ENCODE measurements at places on chromosomes 7 and 10.

DNA sequence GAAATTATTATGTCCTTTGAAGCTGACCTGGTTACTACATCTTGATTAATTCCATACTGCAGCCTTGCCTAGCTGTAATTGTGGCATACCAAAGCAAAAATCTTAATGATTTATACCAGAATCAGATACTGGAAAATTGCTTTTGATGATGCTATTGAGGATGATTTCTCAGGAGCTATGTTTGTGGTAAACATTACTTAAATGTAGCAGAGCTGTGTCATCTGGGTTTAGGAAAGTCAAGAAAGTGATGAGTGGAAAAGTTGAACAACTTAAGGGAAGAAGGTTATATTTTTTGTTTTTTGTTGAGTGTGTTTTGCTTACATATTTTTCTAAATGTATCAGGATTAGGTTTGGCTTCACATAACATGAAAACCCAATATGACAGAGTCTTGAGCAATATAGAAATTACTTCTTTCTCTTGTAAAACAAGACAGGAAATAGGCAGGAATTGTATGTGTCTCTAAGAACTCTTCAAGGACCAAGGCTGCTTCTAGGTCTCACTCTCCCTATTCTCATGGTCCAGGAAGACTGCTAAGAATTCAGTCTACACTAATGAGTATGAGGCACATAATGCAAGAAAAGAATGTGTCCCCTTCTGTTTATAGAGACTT, 87.6 kb upstream of the MTPN start:
- DNase-seq = no peak

GRCh38 chr10:110834629-110835301, 37.0 kb upstream of the PDCD4 start:
- DNase-seq = peak; percentile 83

GRCh38 chr7:86149024-86149665, 494.6 kb upstream of the GRM3 start:
- no peak for DNase-seq

DNA sequence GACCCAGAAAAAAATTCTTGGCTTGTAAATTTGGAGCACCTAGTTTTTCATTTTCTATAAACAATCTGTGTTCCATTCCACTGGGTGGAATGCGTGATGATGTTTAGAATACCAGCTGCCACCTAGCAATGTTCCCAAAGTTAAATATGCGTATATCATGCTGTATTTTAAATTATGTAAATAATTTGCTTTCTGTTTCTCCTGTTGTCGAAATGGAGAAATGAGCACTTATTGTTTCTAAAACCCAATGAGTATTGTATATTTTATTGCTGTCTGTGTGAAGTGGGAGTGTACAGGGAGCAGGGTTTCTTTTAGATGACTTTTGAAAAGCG, 49.4 kb upstream of the CELF2 start:
- DNase-seq = no peak

GRCh38 chr10:29501692-29502091, 133.1 kb downstream of the SVIL start:
- DNase-seq = no peak

GRCh38 chr7:79702116-79702515, 248.6 kb upstream of the MAGI2 start:
- no peak for DNase-seq

Data from ovary (tissue), 10 donors.